Upper lobe of right lung (tissue), 1 donor: ENCODE measurements at places on chromosomes 5 and 9. TPM values are rescaled to one million over a fixed set of nuclear protein-coding genes. Genes with fewer than 3 reads are reported as not detected.

PCDHGB2 gene
- 3.8 TPM for total RNA-seq

C9orf50 gene
- total RNA-seq, result not detected

LRRTM2 gene
- total RNA-seq, result 0.52 TPM

INPP5E gene
- 13.0 TPM for total RNA-seq

WDR31 gene
- 2.6 TPM for total RNA-seq

IFNA2 gene
- total RNA-seq, result not detected

IPPK gene
- total RNA-seq, result 9.6 TPM

MARCOL gene
- total RNA-seq, result not detected

SV2C gene
- total RNA-seq, result 0.32 TPM

TAS2R1 gene
- total RNA-seq, result not detected

STX17 gene
- 42.6 TPM for total RNA-seq

MEGF10 gene
- total RNA-seq, result 0.26 TPM

FOXD4L6 gene
- not detected for total RNA-seq

ADAMTS13 gene
- 2.0 TPM for total RNA-seq

TRAF1 gene
- total RNA-seq, result 6.0 TPM

GRCh38 chr9:23850242-23850689 is 24.2 kb upstream of the ELAVL2 start:
- no peak for DNase-seq

- no peak for DNase-seq
Observed at GRCh38 chr5:15798006-15798405, 298.0 kb downstream of the FBXL7 start.

DNA sequence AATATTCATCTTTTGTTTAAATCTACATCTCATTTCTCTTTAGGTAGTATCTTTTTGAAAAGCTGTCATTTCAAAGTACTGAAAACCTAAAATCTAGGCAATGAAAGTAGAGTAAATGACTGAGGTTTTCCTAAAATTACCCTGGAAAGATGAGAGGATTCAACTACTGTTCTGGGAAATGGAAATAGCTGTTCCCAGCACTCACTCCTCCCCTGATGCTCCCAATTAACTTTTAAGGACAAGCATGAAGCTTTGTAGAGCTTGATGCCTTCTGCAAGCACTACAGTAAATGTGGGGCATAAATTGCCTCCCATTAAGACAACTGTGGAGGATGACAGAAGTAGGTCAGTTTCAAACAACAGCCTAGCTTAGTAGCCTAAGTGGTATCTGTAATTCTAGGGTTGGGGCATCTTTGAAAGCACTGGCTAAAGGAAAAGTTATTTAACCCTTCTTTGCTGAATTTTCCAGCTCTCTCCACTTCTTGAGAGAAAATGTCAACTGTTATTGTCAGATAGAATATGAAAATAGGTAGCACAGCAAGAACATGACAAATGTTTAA is 100.2 kb upstream of the GNA14 start:
- DNase-seq, result no peak

- no peak for DNase-seq
Observed at GRCh38 chr5:57082441-57083067, 91.3 kb upstream of the GPBP1 start.

- DNase-seq, result peak; percentile 31
Observed at GRCh38 chr5:180201051-180201987, 7.7 kb downstream of the RASGEF1C start.

DNA sequence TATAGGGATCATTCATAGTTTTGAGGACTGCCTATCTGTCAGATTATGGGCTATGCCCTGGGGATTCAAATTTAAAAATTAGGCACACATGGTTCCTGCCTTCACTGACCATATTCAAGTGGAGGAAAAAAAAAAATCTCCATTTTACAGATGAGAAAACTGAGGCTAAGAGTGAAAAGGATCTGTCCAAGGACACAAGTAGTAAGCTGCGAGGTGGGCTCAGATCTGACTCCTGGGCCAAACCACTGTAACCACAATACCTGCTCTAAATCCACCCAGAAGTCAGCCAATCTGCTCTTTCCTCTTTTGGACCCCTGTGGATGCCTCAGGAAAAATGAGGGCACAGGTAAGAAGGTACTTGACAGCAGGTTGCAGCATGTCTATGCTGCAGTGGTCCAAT is 2.8 kb upstream of the TOR1A start:
- no peak for DNase-seq

GRCh38 chr5:141651728-141652105 is 499 bp upstream of the FCHSD1 start:
- no peak for DNase-seq

DNA sequence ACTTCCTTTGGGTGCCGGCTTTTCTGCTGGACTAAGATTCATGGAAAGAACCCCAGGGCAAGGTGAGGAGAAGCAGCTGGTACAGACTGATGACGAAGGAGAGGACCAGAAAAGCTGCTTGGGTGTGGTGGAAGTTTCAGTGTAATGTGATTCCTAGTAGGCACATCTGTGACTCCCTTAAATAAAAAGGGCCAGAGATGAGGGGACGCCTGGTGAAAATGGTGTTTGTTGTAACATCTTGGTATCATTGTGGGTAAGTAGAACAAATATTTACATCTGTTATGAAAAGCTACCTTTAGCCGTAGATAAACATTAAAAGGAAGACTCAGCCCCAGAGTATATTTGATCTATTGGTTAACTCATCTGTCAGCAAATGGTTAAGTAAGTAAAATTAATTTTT is 33.8 kb downstream of the OTULINL start:
- no peak for DNase-seq

DNA sequence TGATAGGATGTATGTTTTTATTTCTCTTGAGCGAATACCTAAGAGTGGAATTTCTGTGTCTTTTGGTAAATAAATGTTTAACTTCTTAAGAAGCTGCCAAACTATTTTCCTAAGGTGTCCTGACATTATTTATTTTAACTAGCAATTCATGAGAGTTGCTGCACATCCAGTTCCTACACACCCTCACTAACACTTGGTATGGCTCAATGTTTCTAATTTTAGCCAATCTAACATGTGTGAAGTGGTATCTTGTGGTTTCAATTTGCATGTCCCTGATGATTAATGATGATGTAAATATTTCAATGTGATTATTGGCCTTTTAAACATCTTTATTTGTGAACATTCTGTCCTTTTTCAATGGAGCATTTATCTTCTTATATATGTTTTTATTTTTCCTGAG is 2095.5 kb upstream of the C9orf72 start:
- no peak for DNase-seq

GRCh38 chr9:130490981-130491380 is 46.2 kb downstream of the ASS1 start:
- DNase-seq, result no peak

- peak; percentile 28 for DNase-seq
Observed at GRCh38 chr5:180669661-180670060, 20.3 kb upstream of the FLT4 start.

DNA sequence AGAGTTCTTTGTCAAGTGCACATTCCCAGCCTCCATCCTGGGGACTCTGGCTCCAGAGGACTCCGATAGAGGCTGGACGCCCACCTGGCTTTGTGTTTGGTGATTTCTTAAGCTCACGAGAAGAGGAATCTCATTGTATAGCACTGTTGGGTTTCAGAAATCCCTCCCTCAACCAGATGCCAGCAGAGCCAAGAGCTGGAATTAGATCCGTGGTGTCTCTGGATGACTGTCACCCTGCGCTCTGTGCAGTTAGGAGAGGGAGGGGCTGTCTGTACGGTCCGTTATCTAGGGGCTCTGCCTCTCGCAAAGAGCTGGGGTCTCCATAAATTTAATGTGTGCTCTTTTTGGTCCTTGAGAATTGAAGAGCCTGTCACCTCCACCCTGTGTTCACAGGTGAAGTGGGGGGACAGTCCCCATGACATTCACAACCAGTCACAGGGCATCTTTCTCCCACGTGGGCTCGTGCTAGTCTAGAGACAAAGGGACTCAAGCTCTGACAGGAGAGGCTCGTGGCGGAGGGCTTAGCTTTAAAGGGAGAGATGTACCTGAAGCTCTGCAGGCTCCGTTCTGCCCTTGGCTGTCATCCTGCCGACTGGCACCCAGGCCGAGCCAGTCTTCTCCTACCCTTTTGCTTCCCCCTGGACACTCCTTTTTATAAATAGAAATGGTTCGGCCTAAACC is 41.4 kb downstream of the FAM78A start:
- no peak for DNase-seq

GRCh38 chr9:87213948-87214347 is 266.6 kb upstream of the GAS1 start:
- no peak for DNase-seq

GRCh38 chr9:84405667-84406066 is 65.1 kb upstream of the SLC28A3 start:
- no peak for DNase-seq

- DNase-seq, result no peak
Observed at GRCh38 chr9:104900871-104901270, 27.1 kb downstream of the ABCA1 start.

GRCh38 chr9:91503673-91504081 is 80.0 kb upstream of the NFIL3 start:
- DNase-seq, result no peak

DNA sequence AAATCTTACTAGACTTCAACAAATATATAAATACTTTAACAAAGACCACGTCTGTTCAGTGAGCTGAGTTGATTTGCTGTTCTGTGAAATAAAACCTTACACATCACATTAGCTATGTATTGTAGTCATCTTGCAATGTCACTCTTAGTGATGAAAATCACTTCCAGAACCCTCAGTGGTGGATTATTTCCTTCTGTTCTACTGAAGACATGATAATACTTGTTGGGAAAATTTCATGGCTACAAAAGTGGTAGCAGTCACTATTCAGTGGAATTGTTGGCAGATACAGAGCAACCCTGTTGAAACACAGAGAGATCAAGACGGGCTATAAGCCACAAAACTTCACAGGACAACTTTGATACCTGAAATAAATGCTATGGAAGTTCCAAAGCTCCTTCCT is 26.7 kb upstream of the FAM169A start:
- DNase-seq, result no peak

DNA sequence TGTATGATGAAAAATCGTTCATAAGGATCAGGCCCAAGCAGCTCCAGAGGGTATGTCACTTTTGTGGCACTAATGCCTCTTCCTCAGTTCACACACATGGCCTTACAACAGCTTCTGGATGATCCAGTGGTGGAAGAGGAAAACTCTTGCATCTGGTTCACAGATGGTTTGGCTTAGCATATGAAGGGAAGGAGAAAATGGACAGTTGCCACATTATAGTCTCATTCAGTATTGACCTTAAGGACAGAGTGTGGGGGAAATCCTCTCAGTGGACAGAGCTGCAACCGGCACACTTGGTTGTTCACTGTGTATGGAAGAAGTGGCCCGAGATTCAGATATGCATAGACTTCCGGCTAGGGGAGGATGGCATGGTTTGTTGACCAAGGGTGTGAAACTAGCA is 22.8 kb downstream of the C9orf57 start:
- DNase-seq, result no peak

- no peak for DNase-seq
Observed at GRCh38 chr5:22351178-22351577, 502.0 kb downstream of the CDH12 start.

DNA sequence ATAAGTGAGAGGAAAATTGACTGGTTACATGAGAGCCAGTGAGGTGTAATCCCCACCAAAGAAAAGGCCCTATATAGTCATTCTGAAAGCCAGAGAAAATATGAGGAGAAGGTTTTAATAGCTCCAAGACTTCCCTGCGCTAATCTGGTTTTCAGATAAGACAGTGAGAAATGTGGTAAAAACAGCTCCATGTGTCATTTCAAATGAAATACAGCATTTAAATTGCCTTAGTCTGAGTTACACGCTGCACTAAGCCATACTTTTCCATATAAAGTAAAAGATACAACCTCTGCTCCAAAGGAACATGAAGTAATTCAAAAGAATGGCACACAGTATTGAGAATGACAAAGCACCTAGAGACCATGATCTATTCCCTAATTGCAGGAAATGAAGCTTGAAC is 378.0 kb upstream of the PDE4D start:
- no peak for DNase-seq

DNA sequence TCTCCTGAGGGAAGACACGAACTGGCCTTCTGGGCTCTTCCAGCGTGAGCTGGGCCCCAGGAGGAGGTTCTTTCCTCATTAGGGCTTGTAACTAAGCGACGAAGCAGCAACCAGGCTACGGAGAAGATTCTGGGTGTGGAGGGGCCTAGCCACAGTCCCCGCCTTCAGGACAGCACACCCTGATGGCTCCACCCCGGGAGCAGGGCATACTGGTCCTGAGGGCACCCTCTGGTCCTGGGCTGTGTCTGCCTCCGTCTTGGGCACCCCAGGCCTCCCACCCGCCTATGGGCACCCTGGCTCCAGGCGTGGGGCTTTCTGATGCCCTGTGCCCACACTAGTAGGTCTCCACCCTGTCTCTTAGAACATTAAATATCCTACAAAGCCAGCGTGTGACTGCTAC is 136.4 kb downstream of the OLFM1 start:
- peak; percentile 61 for DNase-seq

GRCh38 chr9:127783111-127784008 is 2.5 kb upstream of the CDK9 start:
- DNase-seq, result peak; percentile 83

DNA sequence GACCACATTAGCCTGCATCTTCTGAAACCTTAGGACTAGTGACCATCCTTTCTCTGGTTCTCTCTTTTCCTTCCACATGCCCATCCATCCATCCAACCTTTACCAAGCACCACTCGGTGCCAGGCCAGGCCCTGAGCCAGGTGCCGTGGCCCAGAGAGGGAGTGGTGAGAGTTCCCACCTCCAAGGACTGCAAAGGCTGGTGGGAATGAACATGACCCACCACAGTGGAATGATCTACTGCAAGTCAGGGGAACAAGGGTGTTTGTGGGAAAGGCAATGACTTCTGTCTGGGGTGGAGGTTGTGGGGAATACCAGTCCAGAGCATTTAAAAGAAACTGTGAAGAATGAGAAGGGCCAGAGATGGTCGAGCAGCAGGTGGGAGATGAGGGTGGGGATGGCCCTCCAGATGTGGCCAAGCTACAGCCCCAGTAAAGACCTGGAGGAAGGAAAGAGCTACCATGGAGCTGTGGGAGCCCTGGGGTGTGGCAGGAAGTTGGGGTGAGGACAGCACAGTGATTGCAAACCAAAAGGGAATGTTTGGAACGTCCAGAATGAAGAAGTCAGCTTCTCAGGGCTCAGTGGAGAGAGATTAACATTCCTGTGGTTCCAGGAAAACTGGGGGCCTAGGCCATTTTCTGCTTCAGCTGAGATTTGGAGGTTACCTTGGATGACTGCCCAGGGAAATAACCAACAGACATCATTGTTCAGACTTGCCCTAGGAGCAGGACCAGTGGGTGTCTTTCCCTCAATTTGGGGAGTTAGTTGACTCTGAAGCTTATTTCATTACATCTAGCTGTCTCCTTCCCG is 30.7 kb upstream of the CORO2A start:
- no peak for DNase-seq

DNA sequence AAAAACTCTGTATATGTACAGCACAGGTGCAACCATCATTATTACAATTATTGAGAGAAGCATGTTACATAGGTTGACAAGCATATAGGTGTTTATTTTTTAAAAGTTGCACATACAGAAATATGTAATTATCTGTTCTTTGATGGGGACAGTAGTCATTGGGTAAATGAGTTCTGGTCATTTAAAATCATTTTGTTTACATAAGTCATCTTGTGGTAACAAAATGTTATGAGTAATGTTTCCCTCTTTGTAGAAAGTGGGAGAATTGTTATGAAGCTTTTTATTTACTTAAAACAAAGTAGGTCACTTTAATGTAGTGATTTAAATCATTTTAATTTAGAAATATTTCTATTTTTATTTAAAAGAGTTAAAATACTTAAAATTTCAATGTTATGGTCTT is 33.8 kb upstream of the FBXL17 start:
- no peak for DNase-seq
